ENCODE measurements at places on chromosomes 7 and 10.

DNA sequence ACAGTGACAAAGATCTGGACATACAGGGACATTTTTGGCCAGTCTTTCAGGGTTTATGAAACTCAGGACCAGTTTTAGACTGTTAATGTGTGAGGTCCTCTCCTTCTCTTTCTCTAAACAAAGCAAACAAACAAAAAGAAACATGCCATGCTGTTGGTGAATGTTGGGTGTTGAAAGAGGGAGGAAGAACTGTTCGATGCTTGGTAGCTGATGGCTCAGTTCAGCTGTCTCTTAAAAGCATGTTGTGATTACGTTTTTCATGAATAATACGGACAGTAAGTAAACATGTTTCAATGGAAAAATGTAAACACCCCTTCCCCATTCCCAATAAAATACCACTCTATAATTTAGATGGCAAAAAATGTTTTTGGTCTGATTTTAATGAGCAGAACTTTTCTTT is 219.1 kb downstream of the SEC23IP start:
- DNase-seq, result no peak

GRCh38 chr10:121293110-121293509 is 305.1 kb downstream of the FGFR2 start:
- DNase-seq, result no peak

DNA sequence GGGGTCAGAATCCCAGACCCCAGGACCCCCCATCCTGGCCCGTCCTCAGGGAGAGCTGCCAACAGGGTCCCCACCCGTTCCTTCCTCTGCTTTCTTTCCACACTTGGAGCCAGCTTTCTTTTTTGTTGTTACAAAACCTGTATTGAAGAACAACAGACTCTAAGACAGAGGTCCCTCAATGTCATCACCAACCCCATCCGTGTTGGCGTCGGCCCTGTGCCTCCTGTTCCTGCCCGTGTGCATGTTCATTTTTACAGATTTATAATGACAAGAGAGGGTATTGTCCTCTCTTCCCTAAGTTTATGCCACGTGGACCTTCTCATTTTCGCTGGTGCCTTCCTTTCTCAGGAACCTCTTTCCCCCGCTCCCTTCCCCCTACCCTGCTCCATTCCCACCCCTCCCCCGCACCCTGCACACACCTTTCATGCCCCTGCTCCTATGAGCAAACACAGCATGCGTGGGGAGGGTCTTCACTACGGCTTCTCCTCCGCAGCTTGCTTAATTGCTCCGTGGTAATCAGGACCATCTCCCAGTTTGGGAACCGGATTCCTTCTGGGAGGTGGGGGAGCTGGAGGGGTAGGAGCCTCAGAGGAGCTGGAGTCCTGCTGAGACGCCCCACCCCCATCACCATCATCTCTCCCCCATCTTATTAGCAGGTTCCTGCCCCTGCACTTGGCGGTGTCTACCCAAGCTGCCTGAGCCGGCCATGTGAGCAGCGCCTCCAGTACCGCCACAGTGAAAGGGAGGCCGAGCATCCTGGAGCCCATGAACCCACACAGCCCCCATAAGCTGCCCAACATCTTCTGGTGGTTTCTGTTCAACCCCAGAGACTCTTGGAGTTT is 88.0 kb upstream of the INSIG1 start:
- no peak for DNase-seq

- no peak for DNase-seq
Measured at GRCh38 chr7:78377532-78377931, 579.0 kb downstream of the PHTF2 start.

DNA sequence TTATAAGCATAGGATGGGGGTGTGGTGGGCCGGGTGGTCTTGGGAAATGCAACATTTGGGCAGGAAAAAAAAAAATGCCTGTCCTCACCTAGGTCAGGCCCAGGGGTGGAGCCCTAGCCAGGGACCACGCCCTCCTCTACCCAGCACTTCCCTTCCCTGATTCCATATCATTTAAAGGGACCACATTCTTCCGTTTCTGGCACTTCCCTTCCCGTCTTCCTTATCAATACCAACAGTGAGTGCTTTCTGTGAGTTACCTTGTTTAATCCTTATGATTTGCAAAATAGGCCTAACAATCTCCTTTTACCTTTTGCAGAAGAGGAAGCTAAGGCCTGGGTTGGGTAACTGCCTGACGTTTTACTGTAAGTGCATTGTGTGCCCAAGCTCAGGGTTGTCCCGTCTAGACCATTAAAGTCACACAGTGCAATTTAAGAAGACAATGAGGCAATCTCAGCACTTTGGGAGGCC is 16.7 kb upstream of the C10orf95 start:
- peak; percentile 45 for DNase-seq

DNA sequence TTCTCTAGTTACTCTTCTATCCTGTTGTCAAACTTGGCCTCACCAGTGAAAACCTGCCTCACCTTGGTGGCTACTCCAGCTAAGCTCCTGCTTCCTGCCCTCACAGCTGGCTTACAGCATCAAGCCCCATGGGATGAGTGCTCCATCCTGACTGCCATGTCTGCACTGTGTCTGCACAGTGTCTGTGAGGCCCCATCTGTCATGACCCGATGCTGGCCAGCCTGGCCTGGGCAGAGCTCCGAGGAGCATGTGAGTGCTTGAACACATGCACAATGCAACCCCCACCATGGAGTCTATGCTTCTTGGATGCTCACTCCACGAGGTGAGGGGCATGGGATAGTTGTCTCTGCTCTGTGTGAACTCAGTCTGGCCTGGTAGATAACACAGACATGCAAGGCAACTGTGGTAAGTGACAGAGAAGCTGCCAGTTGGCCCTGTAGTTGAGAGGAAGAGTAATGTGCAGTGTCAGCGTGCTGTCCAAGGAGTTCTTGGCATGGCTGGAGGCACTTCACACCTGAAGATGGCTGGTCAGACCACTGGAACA is 207.1 kb upstream of the ZNF32 start:
- DNase-seq, result no peak

DNA sequence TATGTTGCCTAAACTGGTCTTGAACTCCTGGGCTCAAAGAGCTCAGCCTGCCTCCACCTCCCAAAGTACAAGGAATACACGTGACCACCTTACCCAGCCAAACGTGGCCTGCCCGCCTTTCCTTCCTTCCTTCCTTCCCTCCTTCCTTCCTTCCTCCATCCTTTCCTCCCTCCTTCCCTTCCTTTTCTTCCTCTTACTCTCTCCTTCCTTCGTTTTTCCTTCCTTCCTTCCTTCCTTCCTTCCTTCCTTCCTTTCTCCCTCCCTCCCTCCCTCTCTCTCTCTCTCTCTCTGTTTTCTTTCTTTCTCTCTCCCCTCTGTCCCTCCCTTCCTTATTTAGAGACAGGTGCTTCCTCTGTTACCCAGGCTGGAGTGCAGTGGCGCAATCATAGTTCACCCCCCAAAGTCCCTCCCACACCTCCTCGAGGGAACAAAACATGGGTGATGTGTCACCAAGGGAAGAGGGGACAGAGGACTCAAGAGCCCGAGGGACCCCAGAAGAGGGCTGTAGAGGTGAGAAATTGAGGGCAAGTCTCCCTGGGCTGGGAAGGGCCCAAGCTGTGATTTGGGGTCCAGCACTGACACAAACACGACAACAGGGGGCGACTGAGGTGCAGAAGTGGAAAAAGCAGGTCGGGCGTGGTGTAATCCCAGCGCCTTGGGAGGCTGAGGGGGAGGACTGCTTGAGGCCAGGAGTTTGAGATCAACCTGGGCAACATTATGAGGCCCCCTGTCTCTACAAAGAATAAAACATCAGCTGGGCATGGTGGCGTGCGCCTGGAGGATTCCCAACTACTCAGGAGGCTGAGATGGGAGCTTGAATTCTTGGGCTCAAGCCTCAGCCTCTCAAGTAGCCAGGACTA is 28.1 kb downstream of the EPHB4 start:
- peak; percentile 59 for DNase-seq

DNA sequence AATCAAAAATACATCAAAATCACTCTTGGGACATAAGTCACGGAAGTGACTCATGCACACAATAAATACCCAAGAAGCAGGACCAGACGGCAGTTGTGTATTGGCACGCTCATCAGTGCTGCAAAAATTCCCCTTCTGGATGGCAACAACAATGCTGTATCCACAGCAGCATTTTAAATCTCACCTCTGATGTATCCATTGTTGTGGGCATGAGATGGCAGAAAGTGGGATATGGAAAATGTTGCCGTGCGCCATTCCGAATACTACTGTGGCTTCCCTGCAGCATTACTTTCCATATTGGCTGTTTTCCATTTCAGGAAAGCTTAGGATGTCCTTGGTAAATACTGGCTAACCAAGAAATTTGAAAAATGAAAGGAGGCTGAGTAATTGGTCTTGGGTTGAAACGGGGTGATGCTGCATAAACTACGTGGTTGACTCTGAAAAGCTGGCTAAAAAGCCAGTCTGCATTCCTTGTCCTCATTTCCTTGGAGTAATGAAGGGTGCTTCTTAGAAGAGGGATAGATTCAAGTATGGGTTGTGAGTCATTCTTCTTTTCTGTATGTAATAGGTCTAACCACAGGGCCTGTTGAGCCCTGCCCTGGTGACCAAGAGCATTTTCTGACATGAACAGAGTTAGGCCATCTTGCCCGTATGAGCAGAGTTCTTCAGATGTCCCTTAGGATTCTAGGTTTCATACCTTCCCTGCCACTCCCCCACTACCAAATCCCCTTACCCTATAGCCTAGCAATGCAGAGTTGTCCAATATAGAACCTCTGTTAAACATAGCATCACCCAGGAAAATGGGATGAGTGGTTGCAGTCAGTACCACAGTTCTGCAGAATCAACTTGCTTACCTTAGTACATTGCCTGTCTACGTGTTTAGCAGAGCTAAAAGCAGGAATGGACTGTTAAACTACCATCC is 36.3 kb upstream of the TOMM7 start:
- DNase-seq, result no peak

GRCh38 chr10:34576797-34577196 is 238.3 kb downstream of the PARD3 start:
- no peak for DNase-seq

GRCh38 chr10:26978519-26978918 is 117.8 kb upstream of the ABI1 start:
- DNase-seq, result no peak

- DNase-seq, result no peak
Measured at GRCh38 chr7:47739301-47739875, 157.5 kb upstream of the TNS3 start.

- DNase-seq, result no peak
Measured at GRCh38 chr10:29772403-29772802, 137.6 kb upstream of the SVIL start.

GRCh38 chr7:65809259-65809981 is 63.5 kb upstream of the VKORC1L1 start:
- DNase-seq, result no peak

DNA sequence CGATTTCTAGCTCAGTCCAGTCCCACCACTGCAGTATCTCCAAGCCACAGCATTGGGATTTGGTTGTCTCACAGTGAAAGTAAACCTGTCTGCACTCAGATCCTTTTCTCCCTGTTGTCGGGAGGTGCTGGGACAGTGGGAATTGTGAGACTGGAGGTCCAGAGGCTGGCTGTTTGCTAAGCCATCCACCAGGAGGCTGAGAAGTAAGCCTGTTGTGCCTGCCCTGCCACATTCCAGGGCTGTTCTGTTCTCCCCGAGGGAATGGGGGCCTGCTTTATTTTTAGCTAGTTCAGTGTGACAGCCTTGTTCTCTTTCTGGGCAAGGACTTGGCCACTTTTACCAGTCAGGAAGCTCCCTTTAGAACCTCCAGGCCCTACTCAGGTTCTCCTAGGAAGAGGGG is 54.9 kb downstream of the HK1 start:
- DNase-seq, result no peak

- no peak for DNase-seq
Measured at GRCh38 chr7:43460733-43461348, 122.1 kb upstream of the STK17A start.

- no peak for DNase-seq
Measured at GRCh38 chr7:47520406-47520805, 61.5 kb downstream of the TNS3 start.
